ENCODE measurements at places on chromosomes 6 and 20.
A peak's percentile ranks its signal among the peaks of the same experiment; 100 is the strongest.

- DNase-seq = no peak
Observed at GRCh38 chr20:54717983-54718382, 242.6 kb downstream of the DOK5 start.

GRCh38 chr6:144667532-144668503, 382.7 kb downstream of the UTRN start:
- no peak for DNase-seq

GRCh38 chr6:16634855-16635254, 126.4 kb downstream of the ATXN1 start:
- no peak for DNase-seq

DNA sequence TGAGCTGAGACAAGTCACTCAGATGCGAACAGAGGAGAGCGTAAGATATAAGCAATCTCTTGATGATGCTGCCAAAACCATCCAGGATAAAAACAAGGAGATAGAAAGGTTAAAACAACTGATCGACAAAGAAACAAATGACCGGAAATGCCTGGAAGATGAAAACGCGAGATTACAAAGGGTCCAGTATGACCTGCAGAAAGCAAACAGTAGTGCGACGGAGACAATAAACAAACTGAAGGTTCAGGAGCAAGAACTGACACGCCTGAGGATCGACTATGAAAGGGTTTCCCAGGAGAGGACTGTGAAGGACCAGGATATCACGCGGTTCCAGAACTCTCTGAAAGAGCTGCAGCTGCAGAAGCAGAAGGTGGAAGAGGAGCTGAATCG, 9.5 kb upstream of the SNRNP48 start:
- no peak for DNase-seq

DNA sequence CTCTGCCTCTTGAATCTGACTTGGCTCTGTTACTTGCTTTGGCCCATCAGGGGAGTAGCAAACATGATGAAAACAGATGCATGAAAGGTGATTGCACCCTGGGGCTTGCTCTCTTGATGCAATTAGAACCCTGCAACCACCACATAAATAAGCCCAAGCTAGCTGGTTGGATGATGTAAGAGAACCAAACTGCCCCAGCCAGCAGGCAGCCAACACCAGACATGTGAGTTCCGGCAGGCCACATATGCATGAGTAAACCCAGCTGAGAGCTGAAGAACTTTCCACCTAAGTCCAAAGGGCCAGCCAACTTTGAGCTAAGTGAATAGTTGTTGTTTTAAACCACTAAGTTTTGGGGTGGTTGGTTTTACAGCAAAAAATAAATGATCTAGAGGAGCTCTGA, 268.4 kb downstream of the FARS2 start:
- DNase-seq = no peak

DNA sequence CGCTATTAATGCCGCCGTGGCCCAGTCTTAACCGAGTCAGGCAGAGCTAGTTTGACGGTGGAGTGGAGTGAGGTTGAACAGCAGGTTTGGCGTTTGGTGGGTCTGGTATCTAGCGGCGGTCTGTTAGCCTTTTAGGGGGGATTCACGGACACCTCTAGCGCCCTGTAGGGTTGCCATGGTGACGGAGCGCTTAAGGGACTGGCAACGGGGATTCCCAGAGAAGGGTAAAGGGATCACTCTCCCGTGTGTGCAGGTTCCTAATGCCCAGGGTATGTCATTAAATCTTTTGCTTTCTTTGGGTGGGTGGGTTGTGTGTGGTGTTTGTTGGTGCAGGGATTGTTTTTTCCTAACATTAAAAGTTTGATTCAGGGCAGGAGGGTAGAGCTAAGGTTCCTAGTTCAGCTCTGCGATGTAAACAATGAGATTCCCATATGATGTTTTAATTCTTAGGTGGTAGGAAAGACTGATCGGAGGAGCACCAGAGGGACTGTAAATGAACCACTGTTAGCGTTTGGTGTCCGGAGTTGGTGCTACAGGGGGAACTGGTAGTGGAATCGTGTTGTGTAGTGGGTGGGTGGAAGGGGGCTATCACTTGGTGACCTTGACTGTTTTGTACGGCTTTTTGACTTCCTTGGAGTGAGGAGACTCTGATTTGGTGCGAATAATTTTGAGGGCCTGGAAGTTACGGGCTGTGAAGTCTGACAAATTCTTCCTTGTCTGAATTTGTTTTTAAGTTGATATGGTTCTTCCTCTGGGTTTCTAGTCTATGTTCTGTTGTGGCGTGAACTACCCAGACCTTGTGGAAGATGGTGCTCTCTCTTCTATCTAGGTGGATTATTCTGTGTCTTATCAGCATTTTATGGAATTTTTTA, 5.0 kb downstream of the BRD2 start:
- DNase-seq = peak; percentile 12

DNA sequence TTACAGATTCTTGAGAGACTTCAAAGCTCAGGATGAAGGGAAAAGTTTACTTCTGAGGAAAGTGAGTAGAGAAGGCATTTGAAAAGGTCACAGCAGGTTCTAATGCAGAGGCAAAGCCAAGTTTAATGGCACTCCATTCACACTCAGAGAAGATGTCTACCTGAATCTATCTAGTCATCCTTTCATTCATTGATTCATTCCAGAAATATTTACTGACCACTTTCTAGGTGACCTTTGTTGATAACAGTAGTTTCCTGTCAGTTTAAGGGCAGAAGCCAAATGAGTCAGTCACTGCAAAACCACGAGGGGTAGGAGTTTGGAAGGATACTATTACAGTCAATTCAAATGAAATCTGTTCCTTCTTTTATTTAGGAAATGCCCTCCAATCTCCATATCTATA, 30.8 kb downstream of the FBXO5 start:
- DNase-seq = no peak

DNA sequence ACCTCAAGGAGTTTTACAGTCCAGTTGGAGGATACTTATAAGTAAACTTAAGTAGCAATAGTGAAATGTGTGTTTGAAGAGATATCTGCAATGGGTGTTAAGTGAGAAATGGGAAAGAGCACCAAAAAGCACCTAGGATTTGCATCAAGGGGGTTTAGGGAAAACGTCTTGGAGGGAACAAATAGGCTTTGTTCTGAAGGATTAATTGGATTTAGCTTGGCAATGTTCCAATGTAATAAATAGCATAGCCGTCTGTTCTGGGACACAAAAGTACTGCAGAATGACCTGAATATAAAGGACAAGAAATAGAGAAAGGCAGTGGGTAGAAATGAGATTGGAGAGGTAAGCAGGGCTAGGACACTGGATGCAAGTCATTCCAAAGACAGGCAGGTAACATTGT, 2.8 kb upstream of the MYO6 start:
- no peak for DNase-seq

- no peak for DNase-seq
Observed at GRCh38 chr6:125287718-125288117, 14.0 kb downstream of the HDDC2 start.

DNA sequence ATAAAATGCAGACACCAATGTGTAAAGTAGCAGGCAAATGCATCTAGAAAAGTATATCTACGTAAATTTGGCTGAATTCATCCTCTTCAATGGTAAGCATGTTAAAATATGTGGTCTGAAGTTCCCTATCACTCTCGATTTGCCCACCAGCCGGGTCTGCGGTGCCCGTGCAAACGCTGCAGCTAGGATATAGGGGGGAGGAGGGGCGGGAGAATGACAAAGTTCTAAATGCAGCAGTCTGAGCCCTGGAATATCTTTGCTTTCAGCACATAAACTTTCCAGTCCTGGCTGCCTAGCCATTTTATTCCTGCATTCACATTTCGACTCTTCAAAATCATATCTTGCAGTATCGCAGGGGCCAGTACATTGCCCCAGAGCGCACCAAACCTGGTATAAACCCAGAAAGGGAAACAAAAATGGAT, 708 bp downstream of the NRN1 start:
- DNase-seq = no peak

- DNase-seq = no peak
Observed at GRCh38 chr6:118333772-118334171, 214.3 kb upstream of the PLN start.

DNA sequence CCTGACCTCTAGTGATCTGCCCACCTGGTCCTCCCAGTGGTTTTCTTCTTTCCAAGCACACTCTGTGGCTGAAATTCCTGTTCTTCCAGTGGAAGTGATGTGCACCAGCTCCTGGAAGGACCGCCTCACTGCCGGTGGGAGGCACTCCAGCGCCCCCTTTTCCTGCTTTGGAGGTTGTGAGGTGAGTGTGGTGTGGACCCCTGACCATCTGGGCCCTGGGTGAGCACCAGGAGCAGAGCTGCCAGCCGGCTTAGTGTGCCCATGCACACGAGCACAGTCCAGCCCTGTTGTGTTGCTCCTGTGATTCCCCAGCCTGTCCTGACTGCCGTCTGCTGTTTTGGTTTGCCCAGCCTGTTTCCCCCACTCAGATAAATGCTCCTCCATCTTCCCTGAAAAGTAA, 134.6 kb downstream of the FNDC1 start:
- DNase-seq = no peak

- no peak for DNase-seq
Observed at GRCh38 chr6:154993026-154993425, 2.1 kb upstream of the TIAM2 start.

DNA sequence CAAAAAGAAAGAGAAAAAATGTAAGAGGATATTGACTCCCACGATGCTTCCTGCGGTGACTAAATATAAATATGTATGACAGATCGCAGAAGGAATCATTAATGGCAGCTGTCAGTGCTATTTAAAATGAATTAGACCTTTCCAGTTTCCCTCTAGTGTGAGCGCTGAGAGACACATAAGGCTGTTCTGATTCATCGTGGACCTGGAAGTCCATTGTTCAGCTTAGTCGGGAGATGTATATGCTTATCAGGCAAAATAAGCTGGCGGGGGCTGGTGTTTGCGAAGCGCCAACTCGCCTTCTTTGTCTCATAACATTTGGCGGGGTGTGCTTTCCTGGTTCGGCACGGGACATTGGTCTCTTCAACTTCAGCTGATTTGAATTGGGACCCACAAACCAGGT, 95.4 kb downstream of the CDH4 start:
- DNase-seq = no peak

DNA sequence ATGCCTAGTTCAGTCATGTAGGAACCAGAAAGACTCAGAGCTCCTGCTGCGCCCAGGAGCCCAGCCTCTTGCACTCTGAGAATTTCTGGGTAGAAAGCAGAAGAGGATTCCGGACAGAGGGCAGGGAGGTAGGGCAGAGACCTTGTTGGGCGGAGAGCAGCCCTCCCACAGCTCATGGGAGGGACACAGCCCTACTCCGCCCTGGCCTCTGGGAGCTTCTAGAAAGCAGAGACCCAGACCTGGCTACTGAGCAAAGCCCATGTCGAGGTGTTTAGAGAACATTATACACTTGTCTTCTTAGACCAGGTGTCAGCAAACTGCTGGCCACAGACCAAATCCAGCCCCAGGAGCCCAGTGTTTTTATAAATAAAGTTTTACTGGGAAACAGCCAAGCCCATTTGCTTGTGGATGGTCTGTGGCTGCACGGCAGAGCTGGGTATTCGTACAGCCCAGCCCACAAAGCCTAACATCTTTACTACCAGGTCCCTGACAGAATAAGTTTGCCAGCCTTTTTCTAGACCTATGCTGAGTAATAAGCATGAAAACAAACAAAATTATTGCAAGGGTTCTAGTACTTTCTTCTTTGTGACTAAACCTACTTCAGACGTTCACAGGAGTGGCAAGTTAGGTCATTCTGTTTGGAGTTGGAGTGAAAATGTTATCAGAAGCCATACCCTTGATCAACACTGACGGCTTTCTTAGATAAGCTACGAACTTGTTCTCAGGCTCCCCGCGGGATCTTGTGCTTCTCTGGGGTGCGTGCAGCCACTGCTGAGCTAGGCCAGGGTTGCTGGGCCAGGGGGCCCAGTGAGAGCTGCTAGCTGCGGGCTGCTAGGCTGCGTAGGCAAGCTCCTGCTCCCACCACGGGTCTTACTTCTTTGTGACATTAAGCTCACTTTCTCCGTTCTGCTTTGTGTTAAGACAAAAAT, 235.1 kb upstream of the FOXQ1 start:
- no peak for DNase-seq

DNA sequence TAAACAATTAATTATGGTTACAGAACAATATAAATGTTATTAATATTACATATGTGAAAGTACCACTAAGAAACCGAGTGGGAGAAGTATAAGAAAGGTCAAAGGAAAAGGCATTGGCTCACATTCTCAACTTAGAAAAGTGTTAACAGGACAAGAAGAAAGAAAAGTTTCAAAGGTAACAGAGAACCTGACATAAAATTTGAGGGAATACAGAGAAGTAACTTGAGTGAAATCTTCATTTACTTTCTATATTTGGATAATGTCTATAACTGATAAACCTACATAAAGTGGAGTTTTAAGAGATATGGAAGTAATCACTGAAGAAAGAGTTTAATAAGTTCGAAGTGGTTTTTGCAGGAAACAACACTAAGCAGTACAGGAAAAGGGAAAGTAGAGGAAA, 30.1 kb downstream of the REPS1 start:
- DNase-seq = peak; percentile 20

- peak; percentile 32 for DNase-seq
Observed at GRCh38 chr20:59515013-59515905, 89.1 kb upstream of the PHACTR3 start.

GRCh38 chr6:109362102-109362884, 20.0 kb downstream of the CD164 start:
- no peak for DNase-seq

GRCh38 chr6:128186729-128187128, 285.9 kb upstream of the THEMIS start:
- no peak for DNase-seq

- peak; percentile 92 for DNase-seq
Observed at GRCh38 chr6:30544666-30545272, 11.5 kb downstream of the GNL1 start.

DNA sequence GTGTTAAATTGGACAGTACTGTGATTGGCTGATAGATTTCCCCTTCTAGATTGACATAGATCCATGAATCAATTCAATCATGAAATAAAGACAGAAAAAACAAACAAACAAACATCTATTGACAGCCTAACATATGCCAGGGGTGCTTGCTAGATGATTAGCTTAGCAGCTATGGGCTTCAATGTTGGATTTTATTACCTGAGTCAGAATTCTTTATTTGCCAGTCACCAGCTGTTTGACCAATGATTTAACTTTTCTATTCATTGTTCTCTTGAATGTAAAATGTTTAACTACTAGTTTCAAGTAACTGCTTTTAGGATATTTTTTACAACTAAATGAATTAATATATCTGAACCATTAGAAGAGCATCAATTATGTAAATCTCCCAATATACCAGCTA, 901.3 kb upstream of the CITED2 start:
- no peak for DNase-seq
